ENCODE measurements at places on chromosomes 6 and 20. TPM values are rescaled to one million over a fixed set of nuclear protein-coding genes. Genes with fewer than 3 reads are reported as not detected.

Gene MPC1
- total RNA-seq: 87.8 TPM

Gene ZSCAN31
- 67.4 TPM for total RNA-seq

Gene PAK1IP1
- 45.5 TPM for total RNA-seq

- no peak for DNase-seq
Observed at GRCh38 chr6:15528870-15529269, 134.0 kb downstream of the DTNBP1 start.

GRCh38 chr6:119686644-119687043 lies 337.1 kb upstream of the MAN1A1 start:
- DNase-seq: no peak

- DNase-seq: no peak
Observed at GRCh38 chr6:34592208-34592952, 36.3 kb upstream of the SPDEF start.

- no peak for DNase-seq
Observed at GRCh38 chr6:56491606-56492328, 150.9 kb downstream of the DST start.

DNA sequence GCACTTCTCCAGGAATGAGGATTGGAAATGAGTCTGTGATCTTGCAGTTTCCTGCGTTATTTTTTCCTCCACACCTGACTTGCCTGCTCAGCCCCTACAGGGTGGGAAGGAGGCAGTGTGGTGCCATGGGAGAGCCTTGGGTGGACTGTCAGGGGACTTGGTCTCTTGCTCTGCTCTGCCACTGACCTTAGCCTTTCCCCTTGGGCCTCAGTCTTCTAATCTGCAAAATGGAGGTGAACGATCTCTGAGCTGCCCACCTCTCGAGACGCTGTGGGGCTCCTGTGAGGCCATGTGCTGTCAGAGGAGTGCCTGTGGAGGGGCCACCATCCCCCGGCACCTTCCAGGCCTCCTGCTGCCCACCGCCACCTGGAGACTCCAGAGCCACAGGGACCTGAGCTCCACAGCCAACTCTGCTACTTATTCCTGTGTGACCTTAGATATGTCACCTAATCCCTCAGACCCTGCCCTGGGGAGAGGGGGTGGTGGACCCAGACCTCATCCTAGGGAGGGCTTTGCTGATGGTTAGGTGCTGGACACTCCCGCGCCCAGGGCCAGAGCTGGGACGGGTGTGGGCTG lies 45.8 kb upstream of the MLN start:
- DNase-seq: no peak

DNA sequence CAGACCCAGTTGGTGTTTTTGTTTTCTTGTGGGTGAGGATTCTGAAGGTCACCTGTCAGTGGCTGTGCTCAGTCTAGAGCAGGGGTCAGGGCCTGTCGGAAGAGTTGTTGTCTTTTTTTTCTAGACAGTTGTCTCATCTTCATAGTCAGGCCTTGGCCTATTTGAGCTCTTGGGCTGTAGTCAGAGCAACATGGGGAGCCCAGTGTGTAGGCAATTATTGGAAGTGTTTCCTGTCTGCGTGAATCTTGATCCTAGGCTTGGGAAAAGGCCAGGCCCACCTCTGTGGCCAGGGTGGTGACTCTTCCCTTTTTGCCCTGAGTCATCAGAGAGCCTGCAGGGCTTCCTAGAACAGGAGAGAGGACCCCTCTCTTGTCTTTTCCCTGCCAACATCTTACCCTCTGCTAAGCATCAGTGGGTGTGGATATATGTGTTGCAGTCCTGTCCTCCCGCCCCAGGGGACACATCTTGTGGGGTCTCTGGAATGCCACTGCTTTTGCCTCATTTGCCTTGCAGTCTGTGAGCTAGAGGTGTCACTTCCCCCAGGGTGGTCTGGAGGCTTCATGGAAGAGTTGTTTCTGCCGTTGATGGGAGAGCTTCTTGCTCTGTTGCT lies 11.4 kb downstream of the TJAP1 start:
- DNase-seq: no peak

- DNase-seq: no peak
Observed at GRCh38 chr6:149642829-149643580, 5.5 kb downstream of the KATNA1 start.

DNA sequence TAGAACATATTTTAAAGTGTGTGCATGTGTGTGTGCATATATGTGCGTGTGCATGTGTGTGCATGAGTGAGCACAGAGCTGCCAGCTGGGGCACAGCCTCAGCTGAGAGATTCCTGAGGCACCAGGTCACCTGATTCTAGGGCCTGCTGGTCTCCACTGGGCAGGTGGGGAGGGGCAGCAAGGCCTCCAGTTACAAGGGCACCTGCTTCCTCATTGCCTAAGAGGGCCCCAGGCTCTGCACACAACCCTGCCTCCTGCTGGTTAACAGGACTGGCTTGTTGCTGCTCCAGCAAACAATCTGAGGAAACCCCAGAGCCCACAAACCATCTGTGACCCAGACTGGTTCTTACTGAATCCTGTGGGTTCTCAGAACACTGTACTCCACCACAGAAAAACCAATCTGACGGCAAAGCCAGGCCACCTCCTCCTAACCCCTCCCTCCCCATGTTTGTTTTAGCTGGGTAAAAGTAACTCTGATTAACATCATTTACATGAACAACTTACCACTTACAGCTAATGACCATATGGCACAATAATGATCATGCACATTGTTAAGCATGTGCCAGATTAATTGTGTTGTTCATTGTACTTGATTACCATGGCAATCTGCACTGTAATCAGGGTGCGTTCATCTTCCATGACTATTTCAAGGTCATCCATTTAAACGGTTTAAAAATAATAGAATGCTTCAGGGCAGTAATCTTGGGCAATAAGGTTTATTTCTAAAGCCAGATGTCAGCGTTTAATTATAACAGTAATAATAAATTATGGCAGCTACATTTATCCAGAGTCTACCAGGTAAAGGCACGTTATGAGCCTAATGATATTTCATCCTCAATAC lies 23.1 kb upstream of the UBE2J1 start:
- DNase-seq: no peak

DNA sequence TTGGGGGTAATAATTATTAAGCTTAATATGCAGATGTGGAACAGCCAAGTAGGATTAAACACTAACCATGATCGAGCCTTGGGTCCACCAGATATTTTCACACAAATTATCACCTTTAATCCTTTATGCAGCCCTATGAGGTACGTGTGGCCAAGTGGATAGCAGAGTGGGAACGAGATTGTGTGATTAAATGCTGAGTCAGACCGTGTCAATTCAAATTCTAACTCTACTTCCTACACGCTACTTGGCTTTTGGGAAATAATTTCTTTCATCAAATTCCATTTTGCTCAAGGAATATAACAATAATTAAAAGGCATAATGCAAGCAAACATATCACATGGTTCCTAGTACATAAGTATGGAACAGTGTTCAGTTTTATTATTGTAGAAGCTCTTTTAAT lies 329.2 kb downstream of the CBLN4 start:
- no peak for DNase-seq

- no peak for DNase-seq
Observed at GRCh38 chr6:79570129-79571029, 33.1 kb upstream of the LCA5 start.

DNA sequence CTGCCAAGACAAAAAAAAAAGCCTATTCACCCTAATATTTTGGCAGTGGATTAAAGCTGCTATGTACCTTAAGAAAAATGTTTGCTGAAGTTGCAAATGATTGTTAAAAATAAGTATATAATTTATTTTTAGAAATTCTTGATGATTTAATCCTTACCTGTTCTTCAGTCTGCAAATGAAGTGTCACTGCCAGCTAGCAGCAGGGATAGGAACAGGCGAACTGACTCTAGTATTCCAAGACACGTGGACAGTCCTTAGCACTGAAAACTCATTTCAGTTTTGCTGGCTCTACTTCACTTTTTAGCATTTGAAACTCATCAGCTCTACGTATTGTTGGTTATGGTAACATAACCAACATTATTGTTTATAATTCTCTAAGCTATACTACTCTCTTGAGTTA lies 204.4 kb upstream of the ID4 start:
- no peak for DNase-seq

- no peak for DNase-seq
Observed at GRCh38 chr6:81362246-81362645, 390.2 kb downstream of the TENT5A start.

Gene SAMD3
- 0.29 TPM for total RNA-seq

Gene HRH3
- not detected for total RNA-seq

Gene GRM1
- total RNA-seq: not detected

GRCh38 chr6:250676-251075 lies 41.6 kb upstream of the DUSP22 start:
- DNase-seq: no peak

GRCh38 chr20:37944456-37944981 lies 41.6 kb downstream of the VSTM2L start:
- DNase-seq: no peak

DNA sequence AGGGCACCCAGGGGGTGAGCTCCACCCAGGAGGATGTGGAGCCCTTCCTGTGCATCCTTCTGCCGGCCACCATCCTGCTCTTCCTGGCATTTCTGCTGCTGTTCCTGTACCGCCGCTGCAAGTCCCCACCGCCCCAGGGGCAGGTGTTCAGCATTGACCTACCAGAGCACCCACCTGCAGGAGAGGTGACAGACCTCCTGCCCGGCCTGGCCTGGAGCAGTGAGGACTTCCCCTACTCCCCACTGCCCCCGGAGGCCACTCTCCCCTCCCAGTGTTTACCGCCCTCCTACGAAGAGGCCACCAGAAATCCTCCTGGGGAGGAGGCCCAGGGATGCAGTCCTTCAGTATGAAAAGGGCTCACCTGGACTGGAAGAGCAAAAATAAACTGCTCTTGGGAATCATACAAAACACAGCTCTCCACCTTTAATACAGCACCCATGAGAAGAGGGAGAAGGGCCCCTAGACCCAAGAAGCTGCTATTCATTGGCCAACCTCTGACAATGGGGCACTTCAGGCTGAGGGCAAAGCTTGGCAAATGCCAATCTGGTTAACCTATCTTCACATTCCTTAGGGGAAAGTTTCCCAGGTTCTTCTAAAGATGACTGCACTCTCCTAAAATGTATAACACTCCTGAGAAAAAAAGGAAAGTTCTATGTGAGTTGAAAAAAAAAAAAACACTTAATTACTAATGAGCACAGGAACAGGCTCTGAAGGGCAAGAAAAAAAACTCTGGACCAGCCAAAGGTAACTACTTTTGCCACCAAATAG lies 5.0 kb downstream of the SMIM28 start:
- DNase-seq: no peak

- DNase-seq: no peak
Observed at GRCh38 chr20:30513050-30513628, 744.3 kb upstream of the DEFB115 start.

GRCh38 chr6:44401138-44401537 lies 13.6 kb downstream of the CDC5L start:
- DNase-seq: no peak

GRCh38 chr6:31568537-31568961 lies 3.5 kb upstream of the LTA start:
- DNase-seq: no peak

GRCh38 chr6:161836643-161837448 lies 563.0 kb upstream of the AGPAT4 start:
- no peak for DNase-seq

DNA sequence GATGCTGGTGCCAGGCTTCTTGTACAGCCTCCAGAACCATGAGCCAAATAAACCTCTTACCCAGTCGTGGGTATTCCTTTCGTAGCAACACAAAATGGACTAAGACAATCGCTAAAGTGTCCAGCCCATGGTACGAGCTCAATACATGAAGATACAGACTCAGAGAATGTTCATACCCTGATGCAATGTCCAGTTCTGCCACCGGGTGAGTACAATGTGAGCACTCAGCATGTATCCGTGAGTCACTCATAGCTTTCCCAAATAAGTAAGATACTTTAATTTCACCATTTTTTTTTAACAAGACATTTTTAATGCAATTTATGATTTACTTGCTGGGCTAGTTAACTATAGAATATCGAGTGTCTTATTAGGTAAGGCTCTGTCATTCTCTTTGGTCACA lies 26.7 kb upstream of the PDE10A start:
- no peak for DNase-seq

DNA sequence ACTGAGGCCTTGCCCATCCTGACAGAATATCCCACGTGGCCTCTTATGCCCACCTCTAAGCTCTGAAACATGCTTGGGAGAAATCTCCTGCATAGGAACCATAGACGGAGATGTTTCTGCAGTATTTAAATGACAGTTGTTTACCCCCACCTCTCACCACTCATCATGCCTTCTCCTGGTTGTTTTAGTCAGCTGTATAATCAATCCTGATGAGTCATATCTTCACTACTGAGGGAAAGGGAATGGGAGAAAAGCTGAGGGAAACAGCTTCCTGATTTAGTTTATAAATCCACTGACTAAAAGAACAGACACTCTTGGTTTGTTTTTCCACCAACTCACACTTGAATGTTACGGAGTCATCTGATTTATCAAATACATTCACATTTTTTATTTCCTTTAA lies 113.2 kb upstream of the TENT5A start:
- no peak for DNase-seq

Gene ERVFRD-1
- total RNA-seq: not detected

DNA sequence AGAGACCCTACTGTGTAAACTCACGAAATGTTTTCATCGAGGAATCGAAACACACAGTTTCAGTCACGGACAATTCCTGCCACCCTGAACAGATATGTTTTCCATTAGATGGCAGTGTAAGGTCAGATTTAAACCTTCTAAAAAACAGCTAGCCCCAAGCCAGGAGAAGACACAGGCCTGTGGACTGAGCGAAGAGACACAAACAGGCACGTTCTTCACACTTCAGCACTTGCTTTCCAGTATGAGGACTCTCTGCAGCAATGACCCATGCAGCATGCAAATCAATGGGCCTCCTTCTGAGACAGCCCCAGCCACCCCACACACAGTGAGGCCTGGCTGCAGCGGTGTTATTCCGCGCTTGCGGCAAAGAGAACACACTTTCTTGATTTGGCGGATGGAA lies 31.9 kb downstream of the HUS1B start:
- DNase-seq: no peak

GRCh38 chr6:38604700-38605099 lies 35.0 kb downstream of the BTBD9 start:
- DNase-seq: no peak

Gene MTCH1
- total RNA-seq: 272 TPM

Gene FAM50B
- total RNA-seq: 0.58 TPM

DNA sequence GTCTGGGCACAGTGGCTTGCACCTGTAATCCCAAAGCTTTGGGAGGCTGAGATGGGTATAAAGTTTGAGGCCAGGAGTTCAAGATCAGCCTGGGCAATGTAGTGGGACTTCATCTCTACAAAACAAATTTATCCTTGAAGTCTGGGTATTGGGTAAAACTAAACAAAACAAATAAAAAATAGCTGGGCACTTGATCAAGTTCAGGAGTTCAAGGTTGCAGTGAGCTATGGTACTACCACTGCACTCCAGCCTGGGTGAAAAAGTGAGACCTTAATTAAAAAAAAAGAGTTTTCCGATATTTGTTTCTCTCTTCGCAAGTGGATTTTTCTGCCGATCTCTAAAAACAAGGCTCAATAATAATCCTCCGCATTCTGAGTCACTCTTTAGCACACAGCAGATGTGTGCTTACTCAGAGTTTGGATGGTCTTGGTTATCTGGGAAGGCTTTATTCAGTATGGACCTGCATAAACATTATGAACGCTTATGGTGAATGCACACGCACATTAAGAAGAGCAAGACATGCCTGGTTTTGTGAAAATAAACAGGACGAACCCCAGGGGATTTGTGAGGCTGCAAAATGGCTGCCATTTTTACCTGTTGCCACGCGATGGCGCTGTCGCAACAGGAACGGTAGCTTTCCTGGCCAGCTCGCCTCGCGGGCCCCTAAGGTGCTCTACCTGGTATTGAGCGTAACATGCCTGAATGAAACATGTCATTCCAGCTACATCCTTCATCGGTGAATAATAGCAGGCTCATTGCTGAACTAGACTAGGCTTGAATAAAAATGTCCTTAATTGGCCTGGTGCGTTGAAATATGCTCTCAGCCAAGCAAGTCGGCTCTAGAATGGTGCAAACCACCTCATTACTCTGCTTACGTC lies 6.0 kb downstream of the OPN5 start:
- DNase-seq: peak; percentile 42
